Left cardiac atrium (tissue), 4 donors: ENCODE measurements at places on chromosomes 4 and X. TPM values are rescaled to one million over a fixed set of nuclear protein-coding genes. Genes with fewer than 3 reads are reported as not detected.

PRDM8 gene
- total RNA-seq = 2.0 TPM

FANCB gene
- 1.4 TPM for total RNA-seq

MAGEA9B gene
- not detected for total RNA-seq

FAM47E gene
- total RNA-seq = 2.9 TPM

PABPC1L2B gene
- total RNA-seq = not detected

DNA sequence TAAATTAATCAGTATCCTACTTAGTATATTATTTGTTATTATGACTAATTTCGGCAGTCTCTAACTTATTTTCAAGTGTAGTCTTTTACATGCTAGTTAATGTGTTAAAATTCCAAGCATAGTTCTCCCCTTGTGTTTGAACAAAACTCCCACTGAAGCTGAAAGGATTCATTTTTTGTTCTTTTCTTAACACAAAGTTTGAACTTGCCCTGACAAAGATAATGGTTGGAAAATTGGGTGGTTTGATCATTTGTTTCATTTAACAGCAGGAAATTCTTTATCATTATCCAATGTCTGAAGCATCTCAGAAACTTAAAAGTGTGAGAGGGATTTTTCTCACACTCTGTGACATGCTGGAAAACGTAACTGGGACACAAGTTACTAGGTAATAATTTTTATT, 36.0 kb downstream of the INTU start:
- DNase-seq = no peak

DNA sequence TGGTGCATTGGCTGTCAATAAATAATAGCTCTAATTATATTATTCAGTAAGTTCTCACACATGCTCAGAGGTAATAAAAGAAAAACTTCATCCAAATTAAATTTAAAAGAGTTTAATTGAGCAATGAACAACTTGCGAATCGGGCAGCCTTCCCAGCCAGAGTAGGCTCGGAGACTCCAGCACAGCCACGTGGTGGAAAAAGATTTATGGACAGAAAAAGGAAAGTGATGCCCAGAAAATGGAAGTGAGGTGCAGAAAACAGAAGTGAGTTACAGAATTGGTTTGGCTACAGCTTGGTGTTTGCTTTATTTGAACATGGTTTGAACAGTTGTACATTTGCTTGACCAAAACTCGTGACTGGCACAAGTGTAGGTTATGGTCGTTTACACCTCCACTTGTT, 13.6 kb upstream of the BOD1L1 start:
- DNase-seq = no peak

DNA sequence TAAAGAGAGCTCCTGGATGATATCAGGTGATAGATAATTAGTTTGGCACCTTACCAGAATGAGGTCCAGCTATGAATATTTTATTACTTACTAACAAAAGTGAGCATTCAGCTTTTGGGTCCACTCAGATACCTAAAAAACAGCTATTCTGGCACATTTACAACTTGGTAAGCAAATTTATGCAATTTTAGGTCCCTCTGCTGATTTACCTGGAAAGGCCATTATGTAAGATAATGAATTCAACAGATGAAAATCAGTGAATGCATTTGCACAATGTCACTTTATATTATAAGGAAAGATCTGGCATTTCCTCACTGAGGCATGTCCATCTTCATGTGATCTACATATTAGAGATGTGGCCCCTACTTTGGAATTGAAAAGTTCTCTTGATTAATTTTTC, 517.0 kb downstream of the SPRY1 start:
- DNase-seq = no peak

DNA sequence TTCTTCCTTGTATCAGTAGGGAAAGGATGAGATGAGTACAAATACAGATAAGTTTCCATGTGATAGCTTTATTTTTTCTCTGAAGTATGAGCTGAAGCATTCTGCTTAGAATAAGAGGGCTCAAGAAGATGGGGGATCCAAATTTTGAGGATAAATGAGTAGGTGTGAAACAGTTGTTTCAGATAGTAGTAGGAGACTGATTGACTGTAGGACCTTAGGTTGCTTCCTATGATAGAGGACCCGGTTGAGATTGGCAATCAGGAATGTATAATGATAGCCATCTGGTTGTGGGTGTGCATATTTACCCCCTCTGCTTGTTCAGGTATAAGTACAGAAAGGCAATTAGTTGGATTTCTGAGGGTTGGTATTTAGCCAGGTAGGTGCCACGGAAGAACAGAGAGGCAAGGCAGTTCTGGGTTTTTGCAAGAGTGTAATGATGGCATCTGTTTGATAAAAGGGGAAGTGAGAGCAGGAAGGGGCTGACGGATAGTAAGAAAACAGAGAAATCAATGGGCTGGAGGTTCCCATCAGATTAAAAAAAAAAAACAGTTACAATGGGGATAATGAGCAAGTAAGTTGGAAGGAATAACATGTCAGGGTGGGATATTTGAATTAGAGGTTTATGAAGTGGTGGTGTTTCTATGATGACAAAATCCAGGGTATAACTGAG, 13.7 kb downstream of the OCRL start:
- no peak for DNase-seq

DNA sequence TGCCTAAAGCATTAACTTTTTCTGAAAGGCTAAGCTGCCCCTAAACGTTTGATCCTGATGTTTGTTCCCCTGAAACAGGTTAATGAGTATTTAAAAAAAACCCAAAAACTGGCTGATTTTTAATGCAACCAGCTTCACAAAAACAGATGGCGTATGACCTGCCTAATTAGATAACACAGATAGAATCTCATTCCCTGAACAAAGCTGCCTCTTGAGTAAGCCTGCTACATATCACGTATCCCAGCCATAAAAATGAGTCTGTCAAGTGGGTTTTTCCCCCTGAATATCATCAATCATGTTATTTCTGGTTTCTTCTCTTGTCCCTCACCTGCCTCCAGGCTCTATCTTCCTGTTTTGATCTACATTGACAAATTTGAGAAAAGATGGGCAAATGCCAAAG, 154.2 kb upstream of the FAM9B start:
- no peak for DNase-seq

- DNase-seq = no peak
These were observed 153.7 kb upstream of the BMP3 start for GRCh38 chr4:80876810-80877209.

DNA sequence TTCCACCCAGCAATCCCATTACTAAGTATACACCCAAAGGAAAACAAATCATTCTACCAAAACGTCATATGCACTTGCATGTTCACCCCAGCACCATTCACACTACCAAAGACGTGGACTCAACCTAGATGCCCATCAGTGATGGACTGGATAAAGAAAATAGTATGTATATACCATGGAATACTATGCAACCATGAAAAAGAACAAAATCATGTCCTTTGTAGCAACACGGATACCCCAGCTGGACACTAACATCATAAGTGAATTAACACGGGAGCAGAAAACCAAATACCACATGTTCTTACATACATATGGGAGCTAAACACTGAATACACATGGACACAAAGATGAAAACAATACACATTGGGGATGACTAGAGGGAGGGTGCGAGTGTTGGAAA, 309.1 kb upstream of the KLF3 start:
- DNase-seq = no peak

GRCh38 chrX:8749697-8750096, 17.8 kb upstream of the ANOS1 start:
- DNase-seq = no peak

GRCh38 chr4:76801621-76802235, 96.2 kb downstream of the SOWAHB start:
- DNase-seq = peak; percentile 58

DNA sequence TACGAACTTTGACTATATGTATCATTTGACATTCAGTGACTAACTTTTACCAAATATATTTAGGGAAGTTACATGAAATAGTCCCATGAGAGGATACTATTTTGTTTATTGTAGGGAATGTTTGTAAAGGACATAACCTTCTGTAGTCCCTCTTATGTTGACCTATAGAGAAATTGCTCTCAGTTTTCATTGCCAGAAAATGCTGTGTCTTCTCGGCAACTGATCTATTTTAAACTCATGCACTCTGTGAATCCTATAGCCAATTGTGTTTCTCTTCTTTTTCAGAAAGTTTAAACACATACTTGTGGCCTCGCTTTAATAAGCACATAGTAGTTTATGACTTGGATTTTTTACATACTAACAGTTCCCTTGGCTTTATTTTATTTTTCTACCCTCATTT, 38.2 kb downstream of the DMP1 start:
- DNase-seq = no peak

GRCh38 chr4:41658163-41658562, 90.4 kb downstream of the PHOX2B start:
- DNase-seq = no peak

DNA sequence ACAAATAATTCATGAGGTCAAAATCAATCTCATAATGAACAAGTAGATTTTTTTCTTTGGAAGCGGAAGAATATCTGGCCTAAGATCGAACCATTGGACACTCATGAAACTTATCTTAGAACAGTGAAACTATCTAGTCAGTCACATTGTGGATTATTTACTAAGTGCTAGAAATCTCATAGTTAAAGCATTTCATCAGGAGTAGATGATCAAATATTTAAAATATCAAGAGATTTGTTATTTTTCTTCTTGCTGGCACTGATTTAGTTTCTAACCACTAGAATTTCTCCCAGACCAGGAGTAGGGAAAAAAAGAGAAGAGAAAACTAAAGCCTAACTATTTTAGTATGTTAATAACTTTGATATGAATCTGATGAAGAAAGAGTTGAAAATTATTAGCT, 105.5 kb downstream of the SHROOM3 start:
- no peak for DNase-seq

DNA sequence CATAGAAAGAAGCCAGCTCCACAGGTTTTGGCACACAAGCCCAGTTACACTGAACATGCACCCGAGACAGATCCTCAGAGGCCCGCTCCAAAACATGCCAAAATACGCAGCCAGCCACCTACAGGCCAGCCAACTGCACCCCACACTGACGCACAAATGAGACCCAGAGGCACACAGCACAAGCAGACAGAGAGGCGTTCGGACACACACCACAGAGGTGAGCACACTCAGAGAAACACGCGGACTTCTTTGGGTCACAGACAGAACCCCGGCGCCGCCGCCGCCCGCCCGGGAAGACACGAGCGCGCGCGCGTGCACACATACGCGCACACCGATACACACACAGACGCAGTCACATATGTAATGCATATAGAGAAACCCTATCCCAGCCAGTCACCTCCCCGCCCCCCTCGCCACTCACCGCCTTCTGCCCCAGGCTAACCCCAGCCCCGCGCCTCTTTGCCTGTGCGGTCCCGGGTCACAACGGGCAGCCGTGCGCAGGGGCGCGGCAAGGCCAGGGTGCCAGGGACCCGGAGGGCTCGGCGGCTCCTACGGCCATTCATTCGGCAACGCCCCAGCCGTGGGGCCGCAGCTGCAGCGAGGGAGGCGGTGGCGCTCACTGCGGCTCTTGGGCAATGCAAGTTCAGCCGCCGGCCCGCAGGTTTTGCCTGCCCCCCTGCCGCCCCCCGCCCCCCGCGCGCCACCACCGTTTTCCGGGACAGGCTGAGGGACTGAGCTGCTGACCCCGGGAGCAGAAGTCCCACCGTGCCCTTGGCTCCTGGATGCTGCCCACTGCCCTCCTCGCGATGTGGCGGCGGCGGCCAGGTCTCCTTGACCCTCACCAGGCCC, 553 bp downstream of the SEPTIN6 start:
- DNase-seq = peak; percentile 59

DNA sequence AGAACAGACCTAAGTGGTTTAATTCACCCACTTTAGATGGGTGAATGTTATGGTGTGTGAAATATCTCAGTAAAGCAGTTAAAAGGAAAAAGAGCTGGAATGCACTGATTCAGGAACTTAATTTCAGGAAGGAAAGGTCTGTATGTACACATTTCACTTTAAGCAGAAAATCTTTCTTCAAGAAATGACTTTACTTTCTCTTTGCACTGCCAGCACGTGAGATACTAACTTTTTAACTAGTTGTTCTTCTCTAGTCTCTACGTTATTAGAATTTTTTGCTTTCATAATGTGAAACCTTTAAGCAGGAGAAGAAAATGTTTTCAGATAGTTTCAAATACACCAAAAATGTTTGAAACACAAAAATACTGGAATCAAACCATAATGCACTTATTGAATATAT, 18.8 kb downstream of the C4orf46 start:
- no peak for DNase-seq

DNA sequence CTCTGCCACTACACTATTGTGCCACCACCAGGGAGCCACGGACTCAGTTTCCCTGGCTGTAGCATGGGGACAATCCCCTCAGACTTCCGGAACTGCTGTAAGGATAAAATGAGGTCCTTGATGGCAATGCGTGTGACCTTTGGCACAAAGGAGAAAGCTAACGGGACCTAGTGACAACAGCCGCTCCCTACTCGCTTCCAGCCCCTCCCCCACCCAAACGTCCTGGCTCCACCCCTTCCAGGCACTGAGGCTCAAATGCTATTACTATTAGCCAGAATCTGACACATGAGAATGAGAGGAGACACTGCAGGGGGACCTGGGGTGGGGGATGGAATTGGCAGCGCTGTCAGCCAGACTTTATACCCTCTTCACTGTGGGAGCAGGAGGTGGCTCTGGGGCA, 5.4 kb upstream of the DUSP9 start:
- DNase-seq = no peak

DNA sequence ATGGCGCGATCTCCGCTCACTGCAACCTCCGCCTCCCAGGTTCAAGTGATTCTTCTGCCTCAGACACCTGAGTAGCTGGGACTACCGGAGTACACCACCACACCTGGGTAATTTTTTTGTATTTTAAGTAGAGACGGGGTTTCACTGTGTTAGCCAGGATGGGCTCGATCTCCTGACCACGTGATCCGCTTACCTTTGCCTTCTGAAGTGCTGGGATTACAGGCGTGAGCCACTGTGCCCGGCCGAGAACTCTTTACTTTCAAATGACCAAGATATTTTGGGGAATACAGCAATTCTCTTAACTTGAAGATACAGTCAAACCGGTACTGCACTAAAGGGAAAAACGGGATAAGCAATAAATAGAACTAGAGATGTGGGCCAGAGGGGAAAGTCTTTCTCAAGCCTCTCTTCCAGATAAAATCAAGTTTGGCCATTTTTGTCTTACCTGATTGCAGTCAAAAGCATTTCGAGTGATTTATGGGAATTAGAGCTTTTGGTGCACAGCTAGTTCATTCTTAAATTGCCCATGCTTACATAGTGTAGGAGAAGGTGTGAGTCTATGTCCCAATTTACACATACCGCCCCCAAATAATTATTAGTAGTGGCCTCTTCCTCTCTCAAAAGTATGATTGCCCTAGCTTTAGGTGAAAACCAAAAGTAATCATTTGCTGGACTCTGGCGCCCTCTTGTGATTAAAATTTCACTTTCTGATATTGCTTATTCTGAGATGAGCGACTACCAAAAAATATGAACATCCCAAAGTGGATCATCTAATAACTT, 53.2 kb upstream of the ABCG2 start:
- no peak for DNase-seq
